ENCODE measurements at places on chromosomes 1 and 21. TPM values are rescaled to one million over a fixed set of nuclear protein-coding genes. Genes with fewer than 3 reads are reported as not detected.

DNA sequence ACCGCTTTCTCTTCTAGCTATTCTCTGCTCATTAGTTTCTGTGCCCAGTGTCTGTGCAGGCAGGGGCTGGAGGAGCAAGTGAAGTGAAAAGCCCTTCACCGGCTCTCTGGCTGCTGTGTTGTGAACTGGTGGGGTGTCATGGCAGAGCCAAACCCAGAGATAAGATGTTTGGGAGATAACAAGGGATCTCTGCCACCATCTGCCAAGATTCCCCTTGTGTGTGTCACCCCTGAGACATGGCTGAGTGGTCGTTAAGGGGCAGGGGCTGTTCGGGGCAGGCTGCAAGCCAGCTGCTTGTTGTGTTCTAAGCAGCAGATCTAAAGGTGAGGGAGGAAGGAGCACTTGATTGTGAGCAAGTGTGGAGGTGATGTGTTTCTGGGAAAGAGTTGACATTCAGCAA, 24.5 kb downstream of the CNIH3 start:
- no peaks in the 10 kb centered on the region for H3K36me3 ChIP-seq
- no peak overlapping the region for H3K4me3 ChIP-seq
- H3K4me1 ChIP-seq, result no peaks in the 10 kb centered on the region

GRCh38 chr1:172470149-172470548, 26.3 kb upstream of the PIGC start:
- DNase-seq, result no peak
- no peak overlapping the region for H3K27ac ChIP-seq
- no peaks in the 10 kb centered on the region for H3K4me1 ChIP-seq
- no peak overlapping the region for H3K4me3 ChIP-seq
- no peaks in the 10 kb centered on the region for H3K36me3 ChIP-seq
- H3K27me3 ChIP-seq, result no peaks in the 10 kb centered on the region

- no peak overlapping the region for H3K27ac ChIP-seq
- no peaks in the 10 kb centered on the region for H3K27me3 ChIP-seq
- no peak overlapping the region for H3K4me3 ChIP-seq
- H3K36me3 ChIP-seq, result no peaks in the 10 kb centered on the region
- H3K4me1 ChIP-seq, result no peaks in the 10 kb centered on the region
Observed at GRCh38 chr1:11377001-11377583, 101.9 kb upstream of the DISP3 start.

GRCh38 chr1:46180082-46180616, 3.9 kb upstream of the P3R3URF start:
- no peaks in the 10 kb centered on the region for H3K27me3 ChIP-seq
- no peaks in the 10 kb centered on the region for H3K4me1 ChIP-seq
- peak; percentile 75 for DNase-seq
- H3K36me3 ChIP-seq, result no peaks in the 10 kb centered on the region
- H3K27ac ChIP-seq, result no peak overlapping the region

DNA sequence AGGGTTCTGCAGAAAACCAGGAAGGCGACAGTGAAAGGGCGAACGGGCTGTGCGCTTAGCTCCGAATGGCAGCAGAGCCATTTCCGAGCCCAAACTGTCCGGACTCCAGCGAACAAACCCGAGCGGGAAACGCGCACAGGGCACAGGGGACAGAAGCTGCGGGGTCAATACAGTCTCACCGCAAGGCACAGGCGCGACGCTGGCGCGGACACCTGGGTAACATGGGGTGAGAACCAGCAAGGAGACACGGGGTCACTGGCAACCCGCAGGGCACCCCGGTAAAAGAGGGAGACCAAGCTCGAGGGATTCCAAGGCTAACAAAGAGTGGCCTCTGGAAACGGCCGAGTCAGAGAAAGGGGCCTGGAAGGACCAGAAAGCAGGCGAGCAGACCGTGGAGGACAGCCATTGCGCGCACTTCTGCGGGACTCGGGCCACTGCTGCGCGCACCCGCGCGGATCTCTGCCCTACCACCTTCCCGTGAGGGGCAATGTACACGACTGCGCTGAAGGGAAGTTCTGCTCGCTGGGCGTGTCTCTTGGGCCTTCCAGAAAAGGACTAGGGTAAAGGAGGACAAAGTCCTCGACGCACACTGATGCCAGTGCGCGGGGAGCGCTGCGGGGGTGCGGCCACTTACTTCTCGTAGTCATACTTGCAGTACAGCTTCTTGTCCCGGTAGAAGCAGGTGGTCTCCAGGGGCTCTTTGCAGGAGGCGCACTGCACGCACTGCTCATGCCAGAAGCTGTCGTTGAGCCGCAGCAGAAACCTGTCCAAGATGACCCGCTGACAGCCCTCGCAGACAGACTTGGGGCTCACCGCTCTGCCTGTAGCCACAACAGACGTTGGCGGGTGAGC, 3.8 kb downstream of the LMX1A start:
- no peak overlapping the region for H3K27ac ChIP-seq
- no peaks in the 10 kb centered on the region for H3K36me3 ChIP-seq
- DNase-seq, result no peak
- no peaks in the 10 kb centered on the region for H3K27me3 ChIP-seq
- H3K4me1 ChIP-seq, result no peaks in the 10 kb centered on the region
- H3K4me3 ChIP-seq, result no peak overlapping the region

GRCh38 chr1:37167479-37167878, 133.2 kb upstream of the GRIK3 start:
- no peaks in the 10 kb centered on the region for H3K36me3 ChIP-seq
- no peak for DNase-seq
- no peaks in the 10 kb centered on the region for H3K4me1 ChIP-seq
- no peak overlapping the region for H3K27ac ChIP-seq

DNA sequence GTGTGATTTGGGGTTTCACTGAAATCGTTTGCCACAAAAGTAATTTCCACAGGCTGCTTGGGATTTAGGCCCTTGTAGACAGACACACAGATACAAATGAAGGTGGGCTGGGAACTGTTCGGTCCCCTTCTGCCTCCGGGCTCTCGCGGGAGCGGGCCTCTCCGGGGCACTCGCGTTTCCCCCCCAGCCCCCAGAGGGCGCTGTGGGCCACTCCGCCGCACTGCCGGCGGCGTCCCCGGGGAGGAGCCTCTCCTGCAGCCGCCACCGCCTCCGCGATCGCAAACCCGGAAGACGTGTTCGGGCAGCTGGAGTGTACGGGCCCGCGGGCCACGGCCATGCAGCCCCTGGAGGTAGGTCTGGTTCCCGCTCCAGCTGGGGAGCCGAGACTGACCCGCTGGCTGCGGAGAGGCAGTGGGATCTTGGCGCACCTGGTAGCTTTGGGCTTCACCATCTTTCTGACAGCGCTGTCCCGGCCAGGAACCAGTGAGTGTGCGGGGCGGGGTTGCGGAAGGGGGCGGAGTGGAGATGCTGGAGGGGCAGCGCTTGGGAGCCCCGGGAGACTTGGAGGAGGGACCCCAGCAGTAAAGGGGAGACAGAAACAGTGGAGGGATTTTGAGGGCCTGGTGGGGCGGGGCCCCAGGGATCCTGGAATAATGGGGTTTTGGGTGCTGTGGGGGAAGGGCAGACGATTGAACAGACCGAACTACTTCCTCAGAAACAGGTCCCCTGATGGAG, at the start of gene CYB561D1:
Gene CYB561D1 (plus strand): TSS at position 290 of the 735 bp plus-strand sequence. CDS start 46 bp downstream, at position 336.
- no peaks in the 10 kb centered on the region for H3K27me3 ChIP-seq
- peak within 1 kb of the TSS; percentile 67 for H3K4me3 ChIP-seq
- H3K27ac ChIP-seq, result peak within 1 kb of the TSS; percentile 46
- DNase-seq, result peak; percentile 96
- H3K4me1 ChIP-seq, result no peaks in the 10 kb centered on the region
- H3K36me3 ChIP-seq, result no peaks in the 10 kb centered on the region

DNA sequence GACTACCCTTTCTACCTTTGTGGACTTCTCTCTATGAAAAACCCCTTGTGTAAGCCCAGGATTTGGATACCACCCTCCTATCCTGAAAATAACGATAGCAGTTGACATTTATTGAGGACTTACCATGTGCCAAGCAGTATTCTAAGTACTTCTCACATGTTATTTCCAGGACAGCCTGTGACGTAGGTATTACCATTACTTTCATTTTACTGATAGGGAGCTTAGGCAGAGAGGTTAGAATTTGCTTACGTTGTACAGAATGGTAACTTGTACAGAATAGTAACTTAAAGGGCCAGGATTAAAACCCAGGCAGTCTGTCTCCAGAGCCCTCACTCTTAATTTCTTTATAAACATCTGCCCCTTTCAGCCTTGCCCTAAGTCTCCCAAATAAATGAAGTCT, 138.3 kb downstream of the NTMT2 start:
- peak overlapping the region; percentile 9 for H3K4me3 ChIP-seq
- no peak for DNase-seq
- H3K27ac ChIP-seq, result no peak overlapping the region
- no peaks in the 10 kb centered on the region for H3K27me3 ChIP-seq
- no peaks in the 10 kb centered on the region for H3K36me3 ChIP-seq
- peaks cover 5% of the 10 kb centered on the region for H3K4me1 ChIP-seq

GRCh38 chr1:158105352-158106095, 75.2 kb upstream of the CD1D start:
- DNase-seq, result no peak
- H3K27me3 ChIP-seq, result no peaks in the 10 kb centered on the region
- H3K36me3 ChIP-seq, result no peaks in the 10 kb centered on the region

DNA sequence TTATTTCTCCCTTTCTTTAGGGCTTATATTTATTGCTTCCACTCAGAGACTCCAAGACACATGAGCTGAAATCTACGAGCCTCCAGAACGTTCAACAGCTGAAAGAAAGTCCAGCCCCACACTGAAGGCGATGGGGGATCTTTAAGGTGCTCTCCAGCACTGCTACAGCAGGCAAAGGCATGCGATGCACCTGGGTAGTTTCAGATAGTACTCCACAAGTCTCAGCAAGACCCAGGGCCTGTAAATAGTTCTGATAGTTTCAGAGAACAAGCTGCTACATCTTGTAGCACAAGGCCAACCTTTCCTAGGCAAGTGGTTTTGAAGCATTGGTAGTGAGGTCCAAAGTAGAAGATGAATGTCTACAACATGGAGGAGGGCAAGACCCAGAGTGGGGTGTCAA, 2.2 kb upstream of the HSD3B1 start:
- no peak overlapping the region for H3K27ac ChIP-seq
- no peaks in the 10 kb centered on the region for H3K36me3 ChIP-seq
- no peaks in the 10 kb centered on the region for H3K4me1 ChIP-seq
- no peak overlapping the region for H3K4me3 ChIP-seq
- no peak for DNase-seq

DNA sequence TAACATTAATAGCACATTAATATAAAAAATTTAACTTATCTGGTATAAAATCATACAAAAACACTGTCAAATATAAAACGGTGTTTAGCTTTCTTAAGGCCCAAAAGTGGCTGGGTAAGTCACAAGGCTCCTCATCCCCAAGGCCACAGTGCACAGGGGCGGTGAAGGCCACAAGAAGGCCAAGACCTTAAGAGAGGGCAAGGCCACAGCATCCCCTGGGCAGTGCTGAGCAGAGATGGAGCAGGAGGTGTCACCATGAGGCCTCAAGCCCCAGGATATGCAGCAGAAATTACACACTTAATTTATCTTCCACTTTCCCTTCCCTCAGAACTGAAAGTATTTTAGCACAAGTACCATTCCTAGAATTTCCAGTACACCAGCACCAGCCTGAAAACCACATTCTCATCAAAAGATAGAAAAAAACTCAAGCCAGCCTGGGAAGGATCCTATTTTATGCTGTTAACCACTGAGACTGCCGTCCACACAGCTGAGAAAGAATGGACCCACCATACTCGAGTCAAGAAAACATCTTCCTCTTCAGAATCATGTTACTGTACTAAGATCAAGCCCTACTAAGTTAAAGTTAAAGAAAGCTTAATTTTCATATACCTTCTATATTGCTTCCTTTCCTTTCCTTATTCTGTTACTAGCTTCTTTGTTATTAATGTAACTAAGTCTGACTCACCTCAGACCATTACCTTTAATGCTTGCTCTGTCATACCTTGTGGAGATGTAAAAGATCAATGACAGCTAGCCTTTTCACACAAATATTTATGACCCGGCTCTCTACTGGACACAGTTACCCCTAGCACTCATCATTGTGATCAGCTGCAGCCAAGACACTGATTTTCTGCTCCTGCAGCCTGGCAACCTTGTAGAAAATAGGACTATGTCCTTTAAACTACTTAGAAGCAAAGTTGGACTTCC, 26.4 kb upstream of the FMO1 start:
- H3K4me3 ChIP-seq, result no peak overlapping the region
- DNase-seq, result no peak
- no peak overlapping the region for H3K27ac ChIP-seq

GRCh38 chr1:76494807-76495206, 372.5 kb upstream of the ST6GALNAC5 start:
- no peak overlapping the region for H3K27ac ChIP-seq
- no peaks in the 10 kb centered on the region for H3K36me3 ChIP-seq
- no peaks in the 10 kb centered on the region for H3K27me3 ChIP-seq
- H3K4me1 ChIP-seq, result peaks cover 2% of the 10 kb centered on the region
- H3K4me3 ChIP-seq, result no peak overlapping the region

GRCh38 chr1:20074725-20075171, 4.8 kb downstream of the PLA2G5 start:
- H3K27ac ChIP-seq, result no peak overlapping the region
- H3K4me1 ChIP-seq, result no peaks in the 10 kb centered on the region
- H3K27me3 ChIP-seq, result no peaks in the 10 kb centered on the region
- H3K36me3 ChIP-seq, result no peaks in the 10 kb centered on the region
- no peak for DNase-seq

DNA sequence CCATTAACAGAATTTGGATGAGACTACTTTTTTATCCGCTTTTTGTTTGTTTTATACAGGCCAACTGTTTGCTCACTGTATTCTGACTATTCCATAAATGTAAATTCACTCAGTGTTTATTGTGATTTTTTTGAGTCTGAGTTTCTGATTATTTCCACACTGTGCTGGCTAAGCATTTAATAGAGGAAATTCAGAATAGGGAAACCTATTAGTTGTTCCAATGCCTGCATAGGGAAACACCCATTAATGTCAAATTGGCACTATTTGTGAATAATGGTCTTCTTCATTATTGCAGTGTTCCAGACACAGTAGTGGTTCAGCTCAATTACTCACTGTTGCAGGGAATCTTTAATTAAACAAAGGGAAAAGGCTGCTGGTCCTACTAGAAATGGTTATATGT, 174.7 kb upstream of the SGIP1 start:
- no peak for DNase-seq
- H3K27me3 ChIP-seq, result no peaks in the 10 kb centered on the region
- H3K4me1 ChIP-seq, result no peaks in the 10 kb centered on the region
- no peaks in the 10 kb centered on the region for H3K36me3 ChIP-seq
- no peak overlapping the region for H3K27ac ChIP-seq

RIMS3 gene
- 4.9 TPM for polyA plus RNA-seq

GJB4 gene
- polyA plus RNA-seq, result not detected

TMPRSS15 gene
- polyA plus RNA-seq, result 3.9 TPM

ABCA4 gene
- polyA plus RNA-seq, result 0.08 TPM

PDPN gene
- 18.8 TPM for polyA plus RNA-seq

COL6A2 gene
- 3,611 TPM for polyA plus RNA-seq

DOP1B gene
- 4.3 TPM for polyA plus RNA-seq

LRRIQ3 gene
- 0.50 TPM for polyA plus RNA-seq

ADGRL4 gene
- 1.4 TPM for polyA plus RNA-seq

HSD11B1 gene
- polyA plus RNA-seq, result 3.0 TPM

Measured in aorta (tissue), 5 donors.